ENCODE measurements at places on chromosomes 5 and 9.

- no peak for DNase-seq
Measured at GRCh38 chr9:9556865-9557803, 1055.7 kb downstream of the PTPRD start.

DNA sequence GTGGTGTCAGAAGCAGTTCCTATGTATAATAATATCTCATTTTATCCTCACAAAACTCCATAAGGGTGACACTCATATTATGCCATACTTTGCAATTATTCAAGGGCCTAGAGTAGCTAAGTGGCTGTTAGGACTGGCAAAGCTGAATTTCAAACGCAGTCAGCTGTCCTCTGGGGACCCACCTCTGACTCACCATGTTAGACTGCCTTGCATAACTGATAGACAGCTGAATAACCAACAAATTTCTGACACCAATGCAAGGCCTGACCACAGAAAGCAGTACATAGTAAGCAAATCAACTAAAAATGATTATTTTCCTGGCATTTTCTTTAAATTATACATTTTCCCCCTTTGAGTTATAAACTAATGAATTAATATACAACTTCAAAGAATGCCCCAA, 251.6 kb upstream of the PTGER4 start:
- DNase-seq = no peak

DNA sequence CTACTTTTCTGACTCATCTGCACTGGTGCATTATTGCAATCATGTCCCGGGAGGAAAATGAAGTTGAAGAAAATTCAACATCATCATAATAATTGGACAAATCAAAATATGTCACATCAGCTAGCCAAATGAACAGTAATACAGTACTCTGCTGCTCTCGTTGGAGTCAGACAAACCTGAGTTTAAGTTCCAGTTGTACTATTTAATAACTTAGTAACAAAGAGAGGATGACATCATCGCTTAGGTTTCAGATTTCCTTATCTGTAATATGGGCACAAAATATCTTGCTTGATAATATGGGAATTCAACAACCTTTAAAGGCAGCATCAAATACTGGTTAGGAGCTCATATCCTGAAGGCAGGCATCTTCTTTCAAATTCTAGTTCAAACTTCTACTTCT, 1248.9 kb upstream of the ACO1 start:
- DNase-seq = no peak

GRCh38 chr9:72524820-72525540, 3.6 kb downstream of the TMC1 start:
- DNase-seq = peak; percentile 25

DNA sequence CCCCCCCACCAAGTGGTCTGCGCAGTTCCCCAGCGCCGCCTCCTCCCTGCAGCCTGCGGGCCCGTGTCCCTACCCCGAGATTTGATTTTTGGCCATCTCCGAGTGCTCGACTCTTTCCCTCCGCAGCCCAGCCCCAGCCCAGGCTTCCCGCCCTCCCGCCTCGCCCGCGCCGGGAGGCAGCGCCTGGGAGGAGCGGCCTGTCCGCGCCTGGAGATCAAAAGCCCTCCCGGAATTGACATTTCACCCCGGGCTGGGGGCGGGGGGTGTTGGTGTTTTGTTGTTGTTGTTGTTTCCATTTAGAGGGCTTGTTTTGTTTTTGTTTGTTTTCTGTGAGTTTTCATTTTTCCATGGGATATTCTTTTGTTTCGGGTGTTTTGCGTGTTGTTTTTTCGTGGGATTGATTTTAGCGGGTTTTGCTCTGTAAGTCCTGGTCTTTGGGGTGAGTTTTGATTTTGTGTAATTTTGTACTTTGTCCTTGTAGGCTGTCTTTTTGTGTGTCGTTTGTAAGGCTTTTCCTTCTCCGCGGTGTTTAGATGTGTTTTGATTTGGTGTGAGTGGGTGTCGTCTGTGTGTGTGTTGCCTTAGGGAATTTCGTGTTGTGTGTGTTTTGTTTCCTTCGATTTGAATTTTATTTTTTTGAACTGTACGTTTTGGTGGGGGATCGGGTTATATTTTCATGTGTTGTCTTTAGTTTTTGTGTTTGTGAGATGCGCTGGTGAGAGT, 1.7 kb upstream of the PAX5 start:
- DNase-seq = no peak
